ENCODE measurements at places on chromosomes 11 and 22.

GRCh38 chr11:10208131-10208575 lies 85.9 kb downstream of the SBF2 start:
- no peak for DNase-seq

DNA sequence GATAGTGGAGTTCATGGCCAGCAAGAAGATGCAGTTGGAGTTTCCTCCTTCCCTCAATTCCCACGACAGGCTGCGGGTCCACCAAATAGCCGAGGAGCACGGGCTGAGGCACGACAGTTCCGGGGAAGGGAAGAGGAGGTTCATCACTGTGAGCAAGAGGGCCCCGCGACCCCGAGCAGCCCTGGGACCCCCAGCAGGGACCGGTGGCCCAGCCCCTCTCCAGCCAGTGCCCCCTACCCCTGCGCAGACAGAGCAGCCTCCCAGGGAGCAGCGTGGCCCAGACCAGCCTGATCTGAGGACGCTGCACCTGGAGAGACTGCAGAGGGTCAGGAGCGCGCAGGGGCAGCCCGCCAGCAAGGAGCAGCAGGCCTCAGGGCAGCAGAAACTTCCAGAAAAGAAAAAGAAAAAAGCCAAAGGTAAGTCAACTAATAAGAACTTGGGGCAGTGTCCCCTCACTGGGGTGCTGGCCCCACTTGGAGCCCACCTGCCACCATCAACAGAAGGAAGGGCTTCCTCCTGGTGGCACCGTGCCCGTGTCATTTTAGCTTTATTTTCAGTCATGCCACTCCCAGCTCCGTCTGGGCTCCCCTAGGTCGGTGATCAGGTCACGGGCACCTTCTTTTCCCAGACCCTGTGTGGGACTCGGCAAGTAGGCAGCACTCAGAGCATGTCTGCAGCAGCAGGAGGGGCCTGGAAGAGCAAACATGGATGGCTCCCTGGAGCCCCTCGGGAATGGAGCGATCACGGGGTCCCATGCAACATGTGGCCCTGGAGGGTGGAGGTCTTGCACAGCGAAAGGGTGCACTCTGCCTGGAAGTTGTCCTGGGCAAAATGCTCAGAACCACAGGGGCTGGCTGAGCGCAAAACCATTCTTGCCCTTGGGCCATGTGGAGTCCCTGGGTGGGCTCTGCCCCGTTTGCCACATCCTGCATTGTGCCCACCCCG lies 33.3 kb downstream of the IGHMBP2 start:
- DNase-seq: no peak

DNA sequence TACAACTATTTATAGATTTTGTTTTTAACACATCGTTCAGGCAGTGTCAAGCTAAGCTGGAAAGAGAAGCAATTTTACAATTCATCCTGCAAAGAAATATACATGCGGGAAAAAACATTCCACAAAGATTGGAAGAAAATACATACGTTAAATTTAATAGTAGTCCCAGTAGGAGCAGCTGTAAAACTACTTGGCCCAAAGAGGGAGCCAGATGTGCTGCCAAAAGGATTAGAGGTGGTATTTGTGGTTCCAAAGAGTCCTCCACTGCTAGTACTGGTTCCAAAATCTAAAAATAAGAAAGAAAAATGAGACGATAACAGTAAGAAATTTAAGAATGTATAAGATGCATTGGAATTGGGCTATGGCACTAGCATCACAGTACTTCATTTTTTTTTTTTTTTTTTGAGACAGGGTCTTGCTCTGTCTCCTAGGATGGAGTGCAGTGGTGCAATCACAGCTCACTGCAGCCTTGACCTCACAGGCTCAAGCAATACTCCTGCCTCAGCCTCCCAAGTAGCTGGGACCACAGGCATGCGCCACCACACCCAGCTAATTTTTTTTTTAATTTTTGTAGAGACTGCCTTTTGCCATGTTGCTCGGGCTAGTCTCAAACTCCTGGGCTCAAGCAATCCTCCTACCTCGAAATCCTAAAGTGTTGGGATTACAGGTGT lies 21.5 kb downstream of the NUP98 start:
- DNase-seq: no peak

DNA sequence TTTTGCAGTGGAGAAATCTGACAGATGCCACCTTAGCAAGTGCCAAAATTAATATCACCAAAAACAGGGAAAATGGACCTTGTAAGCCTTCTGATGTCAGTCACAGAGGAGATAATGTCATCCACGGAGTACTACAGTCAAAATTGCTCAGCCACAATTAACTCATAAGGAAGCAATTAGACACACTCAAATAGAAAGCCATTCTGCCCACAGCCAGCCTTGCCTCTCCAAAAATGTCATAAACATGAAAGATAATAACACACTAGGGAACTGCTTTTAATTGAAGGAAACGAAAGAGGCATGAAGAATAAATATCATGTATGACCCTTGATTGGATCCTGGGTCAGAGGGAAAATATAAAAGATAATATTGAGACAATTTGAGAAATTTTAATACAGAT lies 505.6 kb upstream of the API5 start:
- DNase-seq: no peak

DNA sequence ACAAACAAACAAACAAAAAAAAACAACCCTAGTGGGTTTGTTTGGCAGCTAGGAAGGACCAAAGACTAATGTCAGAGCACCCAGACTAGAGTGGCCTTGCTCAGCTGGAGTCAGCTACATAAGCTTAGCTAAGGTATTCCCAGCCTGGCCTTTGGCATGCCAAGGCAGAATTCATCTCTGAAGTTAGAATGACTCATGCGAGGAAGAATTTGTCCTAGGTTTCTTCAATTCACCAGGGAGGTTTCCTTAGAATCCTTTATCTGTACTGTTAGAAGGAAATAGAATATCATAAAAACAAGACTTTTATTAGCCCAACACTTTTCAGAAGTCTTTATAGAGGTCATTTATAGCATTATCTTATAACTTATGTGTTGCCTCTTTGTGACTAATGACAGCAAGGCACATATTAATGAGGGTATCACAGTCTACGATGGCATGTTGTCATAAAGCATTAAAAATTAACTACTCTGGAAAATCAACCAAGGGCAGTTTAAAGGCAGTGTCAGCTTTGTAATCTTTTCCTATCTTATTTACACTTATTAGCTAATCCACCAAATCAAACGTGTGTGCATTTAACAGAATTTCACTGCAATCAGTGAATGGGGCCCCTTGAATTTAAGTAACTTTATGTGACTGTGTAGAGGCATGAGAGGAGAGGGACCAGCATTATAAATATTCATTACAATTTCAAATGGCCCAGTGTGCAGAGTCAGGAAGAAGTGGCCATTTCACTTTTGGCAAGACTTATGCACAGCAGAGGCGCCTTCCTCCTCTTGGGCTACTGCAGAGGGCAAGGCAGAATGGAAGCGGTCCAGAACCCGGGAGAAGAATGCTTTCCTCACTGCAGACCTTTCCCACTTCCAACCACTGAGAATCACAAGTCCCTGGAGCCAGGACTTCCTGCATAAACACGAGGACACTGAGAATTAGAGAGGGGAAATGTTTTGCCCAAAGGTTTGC lies 36.3 kb downstream of the SLC5A1 start:
- no peak for DNase-seq

- no peak for DNase-seq
Measured at GRCh38 chr22:47086596-47087248, 324.3 kb downstream of the TBC1D22A start.

- DNase-seq: no peak
Measured at GRCh38 chr11:48093795-48094642, 113.7 kb downstream of the PTPRJ start.

DNA sequence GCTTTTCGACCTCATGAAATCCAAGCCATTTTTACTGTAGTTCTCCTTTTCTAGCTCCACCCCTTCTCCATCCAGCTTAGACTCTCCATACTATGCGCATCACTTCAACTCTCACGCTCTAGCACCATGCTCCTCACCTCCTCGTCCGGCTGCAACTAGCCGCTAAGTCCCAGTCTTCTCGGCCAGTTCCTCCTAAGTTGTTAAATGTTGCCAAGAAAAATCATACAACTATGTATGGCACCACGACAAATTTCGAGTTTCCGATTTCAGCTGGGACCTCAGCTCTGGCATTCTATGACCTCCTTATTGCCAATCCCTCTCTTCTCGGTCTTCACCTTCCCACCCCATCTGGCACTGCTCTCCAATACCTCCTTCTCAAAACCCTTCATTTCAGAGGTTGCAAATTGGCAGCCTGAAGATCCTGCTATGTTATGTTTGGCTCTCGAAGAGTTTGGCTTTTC lies 1.0 kb downstream of the ZNF70 start:
- DNase-seq: no peak

DNA sequence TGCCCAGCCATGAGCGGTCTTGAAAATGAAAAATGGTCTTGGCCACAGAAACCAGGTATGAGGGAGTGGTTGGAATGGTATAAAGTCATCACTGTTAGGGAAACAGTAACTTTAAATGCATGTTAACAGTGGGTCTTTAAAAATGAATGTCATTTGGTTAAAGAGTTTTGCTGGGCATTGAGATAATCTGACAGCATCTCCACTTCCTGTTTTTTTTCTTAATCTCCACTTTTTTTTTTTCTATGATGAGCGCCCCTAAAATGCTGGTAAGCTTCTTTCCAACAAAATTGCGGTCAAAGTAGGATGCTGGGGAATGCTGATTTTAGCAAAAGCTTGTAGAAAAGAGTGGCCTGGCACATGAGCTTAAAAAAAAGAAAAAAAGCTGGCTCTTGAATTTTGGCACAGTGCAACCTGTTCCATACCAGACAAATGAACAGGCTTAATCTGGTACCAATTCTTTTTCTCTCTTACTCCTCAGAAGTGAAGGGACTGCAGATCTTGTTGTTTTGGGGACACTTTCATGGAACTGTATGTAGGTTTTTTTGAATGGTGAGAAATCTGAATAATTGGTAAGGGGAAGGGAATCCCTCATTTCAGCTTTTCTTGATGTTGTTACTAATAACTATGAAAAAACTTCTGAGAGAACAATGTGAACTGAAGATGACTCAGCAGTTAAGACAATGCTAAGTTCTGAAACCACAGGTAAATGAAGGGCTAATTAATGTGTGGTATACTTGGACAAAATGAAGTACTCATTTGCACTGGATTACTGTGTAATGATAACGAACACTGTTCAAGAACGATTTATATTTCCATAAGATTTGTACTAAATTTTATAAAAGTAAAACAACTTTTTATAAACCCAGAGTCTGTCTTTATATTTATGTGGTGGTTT lies 3.1 kb upstream of the ARHGEF12 start:
- DNase-seq: no peak

DNA sequence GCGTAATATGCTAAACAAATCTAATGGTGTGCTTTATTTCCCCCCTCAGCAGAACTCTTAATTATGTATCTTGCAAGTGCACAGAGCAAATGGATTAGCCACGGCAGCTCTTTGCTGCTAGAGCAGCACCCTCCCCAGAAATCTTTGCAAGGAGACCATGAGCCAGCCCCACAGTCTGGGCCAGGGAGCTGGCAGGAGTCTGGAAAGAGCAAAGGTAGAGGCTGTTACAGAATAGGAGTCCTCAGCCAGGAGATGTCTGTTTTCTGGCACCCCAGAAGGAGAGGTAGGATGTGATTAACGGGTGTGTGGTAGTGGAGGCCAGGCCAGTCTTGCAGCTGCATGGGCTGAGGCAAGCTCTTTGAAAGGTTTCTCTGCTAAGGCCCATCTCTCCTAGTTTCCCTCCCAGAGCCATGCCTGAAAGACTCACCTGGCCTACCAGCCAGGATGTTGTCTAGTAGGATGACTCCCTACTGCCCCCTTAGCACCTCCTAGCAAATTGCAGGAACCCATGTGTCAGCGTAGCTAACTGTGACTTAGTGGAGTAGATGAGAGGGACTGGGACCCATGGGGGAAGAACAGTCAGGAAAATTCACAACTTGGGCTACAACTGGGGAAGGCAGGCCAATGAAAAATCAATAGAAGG lies 557.2 kb downstream of the BUD13 start:
- no peak for DNase-seq

Data from amygdala (tissue), 56 donors.